ENCODE measurements at places on chromosomes 6 and 20. TPM values are rescaled to one million over a fixed set of nuclear protein-coding genes. Genes with fewer than 3 reads are reported as not detected.

DNA sequence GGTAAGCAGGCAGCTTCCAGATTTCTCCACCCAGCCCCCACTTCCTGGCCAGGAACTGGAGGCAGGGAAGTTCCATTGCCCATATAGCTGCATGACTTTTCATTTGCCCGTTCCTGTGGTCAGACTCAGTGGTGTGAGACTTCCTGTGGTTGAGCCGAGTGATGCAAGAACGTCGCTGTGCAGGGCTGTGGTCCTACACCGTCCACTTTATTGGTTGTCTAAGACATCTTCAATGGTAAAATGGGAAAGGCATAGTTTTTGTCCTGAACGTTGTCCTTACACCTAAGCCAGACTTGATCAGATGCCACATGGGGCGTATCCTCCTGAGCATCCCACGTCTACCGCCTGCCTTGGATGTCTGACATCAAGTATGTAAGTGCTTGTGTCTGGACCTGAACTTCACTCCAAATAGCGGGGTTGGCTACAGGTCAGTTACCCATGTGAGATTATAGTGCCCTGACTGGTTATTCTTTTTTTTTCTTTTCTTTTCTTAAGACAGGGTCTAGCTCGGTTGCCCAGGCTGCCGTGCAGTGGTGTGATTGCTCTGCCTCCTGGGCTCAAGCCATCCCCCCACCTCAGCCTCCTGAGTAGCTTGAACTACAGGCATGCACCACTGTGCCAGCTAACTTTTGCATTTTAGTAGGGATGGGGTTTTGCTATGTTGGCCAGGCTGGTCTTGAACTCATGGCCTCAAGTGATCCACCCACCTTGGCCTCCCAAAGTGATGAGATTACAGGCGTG, 25.9 kb upstream of the GTSF1L start:
- DNase-seq, result no peak

DNA sequence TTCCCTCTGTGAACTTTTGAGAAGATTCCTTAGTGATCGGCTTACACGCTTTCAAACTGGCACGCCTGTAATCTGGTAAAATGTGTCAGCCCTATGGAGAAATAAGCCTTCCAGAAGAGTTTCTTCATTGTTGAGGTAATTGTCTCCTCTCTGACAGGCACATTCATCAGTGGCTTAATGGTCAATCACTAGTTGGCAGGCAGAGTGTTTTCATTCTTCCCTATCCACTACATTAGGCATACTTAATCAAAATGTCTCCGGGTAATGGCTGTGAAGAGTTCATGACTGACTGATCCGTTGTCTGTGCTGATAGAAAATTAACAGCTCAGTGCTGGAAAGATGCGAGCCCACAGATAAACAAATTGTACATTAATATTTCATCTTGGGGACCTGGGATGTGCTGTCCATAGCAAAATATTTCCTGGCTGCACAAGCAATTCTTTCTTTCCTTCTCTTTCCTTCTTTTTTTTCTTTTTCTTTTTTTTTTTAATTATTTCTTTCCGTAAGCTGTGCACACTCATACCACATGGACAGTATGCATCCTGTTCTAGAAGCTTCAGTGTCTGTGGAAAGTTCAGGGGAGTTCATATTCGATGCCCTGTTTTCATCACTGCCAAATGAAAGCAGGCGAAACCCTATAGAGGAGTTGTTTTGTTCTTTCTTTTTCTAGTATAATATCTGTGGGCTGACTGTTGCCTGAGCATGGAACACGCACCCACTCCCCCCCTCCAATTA, 31.4 kb downstream of the TSHZ2 start:
- DNase-seq, result no peak

- no peak for DNase-seq
Observed at GRCh38 chr6:64233746-64234145, 598.1 kb downstream of the PHF3 start.

GRCh38 chr6:26578741-26579140, 18.0 kb upstream of the ABT1 start:
- DNase-seq, result no peak

GRCh38 chr6:116971959-116972358, 94.9 kb downstream of the RFX6 start:
- DNase-seq, result peak; percentile 49

DNA sequence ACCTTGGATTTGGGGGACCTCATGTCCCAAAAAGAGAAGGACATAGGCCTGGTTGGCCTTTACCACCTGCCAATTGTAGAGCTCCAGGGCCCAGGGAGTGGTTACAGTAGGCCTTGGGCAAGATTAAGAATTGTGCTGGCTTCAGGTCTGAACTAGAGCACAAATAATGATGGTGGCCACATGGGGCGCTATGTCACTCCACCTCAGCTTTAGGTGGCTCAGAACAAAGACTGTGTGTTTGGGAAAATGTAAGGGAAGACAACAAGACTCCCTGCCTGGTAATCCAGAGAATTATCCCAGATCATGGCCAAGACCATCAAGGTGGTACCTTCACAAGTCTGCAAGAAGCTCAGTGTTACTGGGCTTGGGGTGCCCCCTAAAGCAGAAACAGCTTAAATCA, 224.9 kb upstream of the OPRM1 start:
- no peak for DNase-seq

GRCh38 chr20:63337786-63338420, 23.2 kb downstream of the CHRNA4 start:
- DNase-seq, result no peak

DNA sequence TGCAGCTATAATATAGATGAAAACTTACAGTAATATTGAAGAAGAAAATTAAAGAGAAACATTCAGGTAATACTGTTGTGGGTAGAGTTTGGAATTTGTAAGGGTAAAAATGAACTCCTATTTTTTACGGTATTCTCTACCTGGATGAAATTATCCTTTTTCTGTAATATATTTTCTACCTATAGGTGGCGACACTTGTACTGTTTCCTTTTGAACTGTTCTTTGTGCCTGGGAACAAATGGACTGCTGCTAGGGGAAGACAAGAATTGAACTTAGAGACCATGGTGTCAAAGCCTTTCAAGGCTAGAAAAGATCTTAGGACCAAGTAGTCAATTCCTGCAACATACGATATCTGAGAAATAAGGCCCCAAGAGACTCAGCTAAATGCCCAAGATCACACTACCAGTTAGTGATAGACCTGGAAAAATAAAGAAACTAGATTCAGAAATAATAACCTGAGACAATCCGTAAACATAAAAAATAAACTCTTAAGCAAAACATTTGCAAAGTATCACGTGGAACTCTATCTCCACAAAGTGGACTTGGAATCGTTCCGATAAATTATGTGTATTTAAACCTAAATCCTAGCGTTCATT, 383.8 kb downstream of the TFAP2A start:
- no peak for DNase-seq

DNA sequence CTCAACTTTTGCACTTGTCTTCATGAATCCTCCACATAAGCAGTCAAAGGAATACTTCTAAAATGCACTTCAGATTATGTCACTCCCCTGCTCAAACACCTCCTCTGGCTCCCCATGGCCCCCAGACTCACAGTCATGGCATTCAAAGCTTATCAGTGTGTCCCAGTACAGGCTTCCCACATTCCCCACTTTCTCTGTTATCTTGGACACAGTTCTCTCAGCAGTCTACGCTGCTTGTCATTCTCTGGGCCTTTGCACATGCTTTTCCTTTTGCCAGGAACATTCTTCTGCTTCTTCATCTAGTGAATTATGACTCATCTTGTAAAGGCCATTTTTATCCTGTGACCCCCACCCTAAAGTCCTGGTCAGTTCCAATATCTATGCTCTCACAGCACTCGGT, 31.8 kb downstream of the SLC13A3 start:
- DNase-seq, result no peak

DNA sequence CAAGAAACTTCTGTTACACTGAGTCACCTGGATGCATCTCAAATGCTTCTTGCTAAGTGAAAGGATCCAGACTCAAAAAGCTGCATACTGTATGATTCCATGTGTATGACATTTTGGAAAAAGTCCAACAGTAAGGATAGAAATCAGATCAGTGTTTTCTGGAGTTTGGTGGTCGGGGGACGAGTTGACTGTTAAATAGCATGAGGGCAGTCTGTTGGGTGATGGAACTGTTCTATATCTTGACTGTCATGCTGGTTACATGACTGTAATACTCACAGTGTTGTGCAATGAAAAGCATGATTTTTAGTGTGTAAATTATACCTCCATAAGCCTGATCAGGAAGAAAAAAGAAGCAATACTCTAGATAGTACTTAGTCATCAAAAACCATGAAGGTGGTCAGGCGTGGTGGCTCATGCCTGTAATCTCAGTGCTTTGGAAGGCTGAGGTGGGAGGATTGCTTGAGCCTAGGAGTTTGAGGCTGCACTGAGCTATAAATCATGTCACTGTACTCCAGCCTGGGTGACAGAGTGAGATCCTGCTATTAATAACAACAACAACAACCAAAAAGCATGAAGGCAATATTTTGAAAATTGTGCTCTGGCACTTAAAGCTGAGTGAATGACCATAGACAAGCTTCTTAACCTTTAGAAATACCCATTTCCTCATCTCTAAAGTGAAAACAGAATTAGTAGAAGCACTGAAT, 30.5 kb upstream of the SASH1 start:
- no peak for DNase-seq

GRCh38 chr6:292506-293192, 362 bp downstream of the DUSP22 start:
- peak; percentile 77 for DNase-seq

- DNase-seq, result peak; percentile 36
Observed at GRCh38 chr20:49668181-49668877, 45.3 kb downstream of the B4GALT5 start.

GRCh38 chr6:42041481-42042053, 8.8 kb upstream of the TAF8 start:
- DNase-seq, result no peak

DNA sequence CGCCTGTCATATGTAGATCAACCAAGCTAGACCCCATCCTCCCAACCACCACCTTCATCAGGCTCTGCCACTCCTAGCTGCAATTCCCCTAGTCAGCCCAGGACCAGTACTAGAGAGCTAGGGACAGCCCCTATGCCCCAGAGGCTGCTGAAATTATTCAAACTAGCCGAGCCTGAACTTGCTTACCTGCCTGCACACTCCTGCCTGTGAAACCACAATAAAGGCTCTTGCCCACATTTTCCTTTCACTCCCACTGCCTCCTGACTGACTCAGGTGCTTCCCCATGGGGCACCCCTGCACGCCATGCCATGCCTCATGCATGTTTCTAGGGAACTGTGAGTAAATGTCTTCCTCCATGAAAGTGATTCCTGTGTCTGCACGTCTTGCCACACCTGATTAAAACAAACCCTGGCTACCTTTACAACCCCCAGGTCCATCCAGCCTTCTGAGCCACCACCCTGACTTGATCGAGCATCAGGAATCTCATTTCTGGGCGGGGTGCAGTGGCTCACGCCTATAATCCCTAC, 66.5 kb upstream of the IER3 start:
- DNase-seq, result no peak

GRCh38 chr6:39669207-39669972, 55.8 kb downstream of the KIF6 start:
- DNase-seq, result no peak

DNA sequence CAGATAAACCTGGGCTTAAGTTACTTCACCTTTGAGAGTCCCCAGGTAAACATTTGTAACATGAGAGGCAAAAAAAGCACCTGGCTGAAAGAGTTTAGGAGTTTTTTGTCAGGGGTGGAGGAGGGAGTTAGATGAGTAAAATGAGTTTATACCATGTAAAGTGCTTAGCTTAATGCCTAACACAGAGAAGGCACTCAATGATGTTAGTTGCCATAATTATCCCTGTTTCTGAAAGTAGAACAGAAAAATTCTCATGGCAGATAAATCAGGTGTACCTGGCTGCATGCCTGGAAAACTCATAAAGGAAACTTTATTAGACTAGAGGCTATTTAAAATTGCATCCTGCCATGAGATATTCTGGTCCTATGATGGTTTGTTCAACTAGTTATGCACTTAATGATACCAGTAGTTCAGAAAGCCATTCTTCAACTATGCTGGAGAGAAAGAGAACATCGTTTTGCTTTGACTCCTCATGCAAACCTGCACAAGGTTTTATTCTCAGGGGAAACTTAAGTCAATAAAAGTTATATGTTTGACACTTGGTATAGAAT, 40.4 kb downstream of the FBXO5 start:
- DNase-seq, result no peak

GRCh38 chr20:8658103-8658502, 410.8 kb upstream of the PLCB4 start:
- DNase-seq, result no peak

GRCh38 chr6:52532457-52532856, 44.4 kb downstream of the TRAM2 start:
- DNase-seq, result no peak

- DNase-seq, result no peak
Observed at GRCh38 chr6:83417880-83418663, 12.8 kb downstream of the ME1 start.

DNA sequence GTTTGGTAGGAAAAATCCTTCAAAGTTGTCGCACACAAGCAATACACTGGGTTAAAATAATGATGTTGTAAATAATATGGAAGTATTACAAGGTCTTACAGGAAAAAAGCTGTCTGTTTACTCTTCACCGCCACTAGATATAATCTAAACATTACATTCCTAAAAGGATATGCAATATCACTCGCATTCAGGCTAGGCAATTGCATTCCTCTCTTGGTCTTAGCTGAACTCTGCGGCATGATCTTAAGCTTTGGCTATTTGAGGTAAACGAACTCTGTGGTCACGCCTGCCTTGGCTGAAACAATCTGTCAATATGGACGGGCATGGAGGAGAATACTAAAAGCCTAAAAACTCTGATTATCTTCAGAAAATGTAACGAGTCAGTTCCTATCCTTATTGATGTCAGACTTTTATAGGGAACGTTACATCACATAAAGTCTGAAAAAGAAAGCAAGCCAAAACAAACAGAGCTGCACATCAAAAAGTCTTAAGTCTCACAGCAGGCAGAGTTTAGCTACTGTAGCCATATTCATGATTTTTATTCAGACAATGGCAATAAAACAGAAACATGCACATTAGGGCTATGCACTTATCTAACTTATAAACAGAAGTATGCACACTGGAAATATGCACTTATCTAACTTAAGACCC, 30.8 kb upstream of the FILIP1 start:
- no peak for DNase-seq

GRCh38 chr6:75306064-75306463, 21.5 kb upstream of the TMEM30A start:
- no peak for DNase-seq

PGC gene
- polyA plus RNA-seq, result not detected

PPP1R3G gene
- not detected for polyA plus RNA-seq

C4B gene
- not detected for polyA plus RNA-seq

COL12A1 gene
- polyA plus RNA-seq, result not detected

RFX6 gene
- polyA plus RNA-seq, result not detected

NKX2-4 gene
- polyA plus RNA-seq, result not detected

OXT gene
- polyA plus RNA-seq, result 0.61 TPM

DDO gene
- polyA plus RNA-seq, result not detected

C6orf15 gene
- polyA plus RNA-seq, result not detected

CYP24A1 gene
- 0.80 TPM for polyA plus RNA-seq

SYNGAP1 gene
- polyA plus RNA-seq, result 0.64 TPM

C6orf52 gene
- 2.3 TPM for polyA plus RNA-seq

LYRM4 gene
- polyA plus RNA-seq, result 32.3 TPM

SEL1L2 gene
- not detected for polyA plus RNA-seq

ZNF512B gene
- polyA plus RNA-seq, result 0.47 TPM

CAGE1 gene
- polyA plus RNA-seq, result not detected

UFL1 gene
- 25.5 TPM for polyA plus RNA-seq

Measured in CD4-positive, CD25-positive, alpha-beta regulatory T cell (primary cell).